ENCODE measurements at places on chromosomes 4 and X.

- no peak for DNase-seq
Measured at GRCh38 chr4:176721459-176721858, 71.3 kb downstream of the VEGFC start.

DNA sequence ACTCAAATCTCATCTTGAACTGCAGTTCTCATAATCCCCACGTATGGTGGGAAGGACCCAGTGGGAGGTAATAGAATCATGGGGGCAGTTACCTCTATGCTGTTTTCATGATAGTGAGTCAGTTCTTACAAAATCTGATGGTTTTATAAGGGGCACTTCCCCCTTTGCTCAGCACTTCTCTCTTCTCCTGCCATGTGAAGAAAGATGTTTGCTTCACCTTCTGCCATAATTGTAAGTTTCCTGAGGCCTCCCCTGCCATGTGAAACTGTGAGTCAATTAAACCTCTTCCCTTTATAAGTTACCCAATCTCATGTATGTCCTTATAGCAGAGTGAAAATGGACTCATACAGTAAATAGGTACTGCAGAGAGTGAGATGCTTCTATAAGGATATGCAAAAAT is 1050.6 kb upstream of the GRIA3 start:
- no peak for DNase-seq

DNA sequence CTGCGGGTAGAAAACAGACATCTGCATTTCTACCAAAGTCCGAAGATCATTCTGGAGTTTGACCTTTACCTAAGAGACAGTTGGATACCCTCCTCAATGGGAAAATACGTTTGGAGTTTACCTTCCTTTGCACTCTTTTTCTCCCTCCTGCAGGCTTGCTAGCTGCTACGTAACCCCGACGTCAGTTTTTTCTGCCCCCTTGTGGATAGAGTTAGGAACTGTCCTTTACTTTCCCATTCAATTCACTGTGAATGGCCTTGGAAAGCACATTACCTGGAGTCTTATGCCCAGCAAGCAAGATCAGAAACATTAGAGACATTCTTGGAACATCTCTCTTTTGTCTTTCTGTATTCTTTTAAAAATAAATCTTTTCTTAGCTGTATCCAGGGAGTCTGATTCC is 250.7 kb downstream of the NAP1L3 start:
- no peak for DNase-seq

- no peak for DNase-seq
Measured at GRCh38 chr4:133596459-133596858, 447.4 kb downstream of the PCDH10 start.

GRCh38 chr4:13793020-13793710 is 165.6 kb upstream of the BOD1L1 start:
- DNase-seq: no peak
